ENCODE measurements at places on chromosomes 4 and X.

DNA sequence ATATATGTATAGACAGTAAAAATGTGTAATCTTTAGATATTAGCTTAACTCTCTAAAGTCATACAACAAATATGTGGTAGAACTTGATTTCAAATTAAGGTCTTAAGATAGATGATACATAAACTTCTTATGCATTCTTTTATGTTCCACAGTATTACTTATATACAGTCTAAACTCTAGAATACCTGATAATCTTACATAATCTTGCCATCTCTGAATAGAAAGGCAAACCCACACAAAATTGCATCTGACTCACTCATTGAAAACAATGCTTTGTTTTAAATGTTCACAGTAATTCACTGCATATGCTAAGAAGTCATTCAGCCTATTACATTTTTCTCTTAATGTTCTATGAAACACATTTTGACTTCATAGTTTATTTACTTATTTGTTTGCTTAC lies 10.1 kb downstream of the SULT1B1 start:
- DNase-seq: no peak

DNA sequence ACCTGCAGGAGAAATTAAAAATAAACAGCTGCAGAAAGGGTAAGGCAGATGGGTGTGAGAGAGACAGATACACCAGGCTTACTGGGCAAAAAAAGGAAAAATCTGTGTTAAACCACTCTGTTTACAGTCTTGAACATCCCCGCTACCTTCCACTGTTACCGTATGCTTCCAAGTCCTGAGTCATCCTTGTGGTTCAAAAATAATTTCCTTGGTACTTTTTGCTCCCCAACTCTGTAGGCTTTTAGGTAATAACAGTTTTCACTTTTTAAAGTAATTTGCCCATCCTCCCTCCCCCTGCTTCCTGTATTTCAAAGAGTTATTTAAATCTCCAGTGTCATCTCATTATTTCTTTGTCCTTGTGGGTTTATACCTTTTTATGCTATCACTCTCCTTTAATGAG lies 210.1 kb upstream of the FAT4 start:
- DNase-seq: no peak

DNA sequence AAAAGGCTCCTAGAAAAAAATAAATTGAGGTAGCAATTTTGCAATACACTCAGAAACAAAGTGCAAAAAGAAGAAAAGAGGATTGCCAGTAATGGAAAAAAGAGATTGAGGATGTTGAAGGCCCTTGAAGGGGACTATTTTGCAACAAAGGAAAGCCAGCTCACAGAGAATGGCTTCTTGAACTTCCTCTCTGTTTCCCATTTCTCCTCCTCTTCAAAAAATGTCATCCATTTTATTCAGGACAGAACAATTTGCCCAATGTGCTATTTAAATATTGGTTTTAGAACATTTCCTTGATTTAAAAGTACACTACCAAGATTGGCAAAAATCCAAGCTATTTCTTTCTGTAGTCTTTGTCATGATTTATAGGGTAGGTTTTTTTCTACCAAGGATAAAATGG lies 60.2 kb downstream of the GASK1B start:
- no peak for DNase-seq

DNA sequence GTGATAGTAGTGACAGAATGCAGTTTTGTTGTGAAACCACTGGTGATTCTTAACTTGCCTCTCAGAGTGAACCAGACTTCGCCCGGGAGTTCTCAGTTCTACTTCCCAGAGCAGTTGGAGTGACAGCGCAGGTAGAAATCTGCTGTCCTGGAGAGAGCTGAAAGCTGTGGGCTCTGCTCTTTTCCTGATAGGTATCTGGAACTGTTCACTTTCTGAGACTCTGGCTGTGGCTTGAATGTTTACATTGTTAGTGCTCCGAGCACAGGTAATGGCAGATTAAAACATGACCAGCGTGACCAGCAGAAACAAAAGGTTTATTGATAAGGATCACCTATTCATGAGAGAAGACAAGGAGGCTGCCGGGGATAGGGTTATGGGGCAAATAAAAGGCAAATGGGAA lies 360.7 kb downstream of the BMPR1B start:
- no peak for DNase-seq

- DNase-seq: no peak
Observed at GRCh38 chrX:13074297-13075262, 30.2 kb upstream of the FAM9C start.

- no peak for DNase-seq
Observed at GRCh38 chr4:41645728-41646390, 102.7 kb downstream of the PHOX2B start.

DNA sequence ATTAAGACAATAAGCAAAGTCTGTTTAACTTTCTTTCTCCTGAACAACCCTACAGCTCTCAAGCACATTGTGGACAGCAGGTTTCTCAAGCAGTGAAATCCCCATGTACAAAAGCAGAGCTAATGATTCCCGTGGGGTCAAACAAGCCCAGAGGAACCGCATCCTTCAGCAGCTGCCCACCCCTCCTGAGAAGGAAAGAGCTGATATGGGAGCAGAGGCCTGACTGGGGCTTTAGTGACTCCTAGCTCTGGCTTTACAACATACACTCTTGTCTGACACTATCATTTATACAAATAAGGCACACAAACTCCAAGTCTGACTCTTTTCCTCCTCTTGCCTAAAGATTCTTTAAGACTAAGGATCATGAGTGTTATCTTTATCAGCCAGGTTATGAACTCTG lies 32.8 kb downstream of the HDAC8 start:
- DNase-seq: no peak

DNA sequence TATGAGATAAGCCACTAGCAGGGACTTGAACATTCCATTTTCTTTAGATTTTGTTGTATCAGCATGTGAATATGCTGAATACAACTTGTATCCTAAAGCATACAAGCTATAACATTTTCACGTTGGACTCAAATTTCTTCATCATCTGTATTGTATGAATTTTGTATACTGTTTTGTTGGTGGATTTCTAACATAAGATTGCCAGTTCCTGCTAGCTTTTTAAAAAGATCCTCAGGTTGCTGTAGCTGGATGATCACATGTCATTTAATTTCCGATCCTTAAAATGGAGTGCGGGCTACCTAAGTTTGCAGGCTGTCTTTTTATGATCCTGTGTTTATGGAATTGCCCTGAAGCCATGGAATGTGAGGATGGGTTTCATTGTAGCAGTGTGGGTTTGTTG lies 6.9 kb downstream of the PDLIM5 start:
- DNase-seq: no peak

DNA sequence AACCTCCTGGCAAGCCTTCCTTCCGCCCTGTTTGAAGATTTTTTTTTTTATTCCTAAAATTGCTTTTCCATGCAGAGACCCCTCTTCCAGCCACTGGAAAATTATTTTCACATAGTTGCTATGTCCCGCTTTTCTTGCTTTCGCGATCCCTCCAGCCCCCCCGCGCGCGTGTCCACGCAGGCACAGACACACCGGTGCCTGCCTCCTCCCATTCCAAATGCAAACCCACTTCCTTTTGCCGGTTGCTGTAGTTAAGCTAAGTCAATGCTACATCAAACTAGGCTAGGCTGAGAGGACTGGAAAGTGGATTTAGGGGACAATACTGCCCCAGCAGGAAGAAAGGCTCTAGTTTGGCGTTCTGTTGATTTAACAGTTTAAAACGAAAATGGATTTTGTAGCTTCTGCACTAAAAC lies 111.0 kb downstream of the DHX15 start:
- no peak for DNase-seq

- DNase-seq: no peak
Observed at GRCh38 chr4:7725951-7726350, 213.7 kb downstream of the AFAP1 start.

DNA sequence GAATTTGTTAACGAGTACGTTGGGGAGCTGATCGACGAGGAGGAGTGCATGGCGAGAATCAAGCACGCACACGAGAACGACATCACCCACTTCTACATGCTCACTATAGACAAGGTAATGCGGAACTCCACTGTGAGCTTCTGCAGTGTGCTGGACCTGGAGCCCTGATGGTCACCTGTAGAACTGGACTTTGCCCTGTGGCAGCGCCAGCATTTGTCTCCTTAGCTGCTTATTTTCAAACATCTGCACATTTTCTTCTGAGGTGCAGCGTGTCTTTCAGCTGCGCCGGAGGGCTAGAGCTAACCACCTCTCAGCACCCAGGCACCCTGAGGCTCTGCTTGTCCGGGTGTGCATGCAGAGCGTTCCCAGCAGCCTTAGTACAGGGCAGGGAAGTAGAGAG lies 47.7 kb downstream of the NELFA start:
- no peak for DNase-seq

DNA sequence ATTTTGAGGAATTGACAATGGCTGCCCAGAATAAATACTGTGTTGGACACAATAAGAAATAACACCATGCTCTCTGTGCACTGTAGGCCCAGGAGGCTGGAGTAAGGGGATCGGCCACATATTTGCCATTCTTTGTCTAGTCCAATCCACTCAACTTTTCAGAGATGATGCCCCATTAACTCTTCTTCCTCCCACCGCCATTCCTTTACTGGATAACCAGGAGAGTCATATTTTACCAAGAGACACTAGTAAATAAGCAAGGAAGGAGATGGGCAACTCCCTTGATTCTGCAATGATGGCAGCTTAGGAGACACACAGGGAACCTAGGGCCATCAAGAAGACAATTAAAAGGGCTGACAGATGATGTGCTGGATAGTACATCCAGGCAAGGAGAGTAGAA lies 87.9 kb upstream of the GPC3 start:
- DNase-seq: no peak

DNA sequence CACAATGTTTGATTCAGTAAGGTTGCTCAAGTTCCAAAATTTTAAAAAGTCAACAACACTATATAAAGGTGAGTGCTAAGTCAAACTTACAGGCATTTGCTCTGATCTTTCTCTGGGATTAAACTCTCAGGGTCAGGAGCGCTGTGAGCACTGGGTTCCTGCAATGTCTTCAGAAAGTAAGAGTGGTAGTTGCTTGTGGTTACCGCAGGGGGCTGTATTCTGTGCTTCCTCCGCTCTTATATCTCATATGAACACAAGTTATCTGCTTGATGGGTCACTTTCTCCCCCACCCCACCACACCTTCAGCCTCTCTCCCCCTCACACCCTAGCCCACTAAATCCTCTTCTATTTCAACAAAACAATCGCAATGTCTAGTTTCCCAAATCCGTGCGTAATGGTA lies 116.4 kb upstream of the IGSF1 start:
- DNase-seq: no peak

DNA sequence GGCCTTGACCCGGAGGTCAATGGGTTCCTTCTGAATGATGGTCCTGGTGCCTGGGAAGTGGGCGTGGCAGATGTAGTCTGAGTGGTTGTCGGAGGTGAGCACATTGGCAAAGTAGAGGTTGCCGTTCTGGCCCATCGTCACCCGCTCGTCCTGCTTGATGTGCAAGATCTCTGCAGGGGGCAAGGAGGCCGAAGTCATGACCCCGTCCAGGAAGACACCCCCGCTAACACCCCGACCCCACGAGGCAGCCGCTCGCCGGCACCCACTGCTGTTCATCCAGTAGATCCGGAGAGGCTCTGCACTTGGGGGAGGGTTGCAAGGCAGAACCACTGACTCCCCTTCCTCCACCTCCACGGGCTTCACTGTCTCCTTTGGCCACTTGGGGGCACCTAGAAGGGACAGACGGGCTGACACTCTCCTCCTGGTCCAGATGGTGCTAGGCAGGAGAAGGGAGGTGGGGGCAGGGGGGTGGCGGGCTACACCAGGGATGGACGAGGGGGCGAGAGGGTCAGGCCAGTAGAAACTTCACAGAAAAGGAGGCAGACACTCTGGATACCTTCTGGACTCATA lies 15.1 kb downstream of the L1CAM start:
- no peak for DNase-seq

- no peak for DNase-seq
Observed at GRCh38 chrX:42143866-42144592, 220.7 kb upstream of the CASK start.

DNA sequence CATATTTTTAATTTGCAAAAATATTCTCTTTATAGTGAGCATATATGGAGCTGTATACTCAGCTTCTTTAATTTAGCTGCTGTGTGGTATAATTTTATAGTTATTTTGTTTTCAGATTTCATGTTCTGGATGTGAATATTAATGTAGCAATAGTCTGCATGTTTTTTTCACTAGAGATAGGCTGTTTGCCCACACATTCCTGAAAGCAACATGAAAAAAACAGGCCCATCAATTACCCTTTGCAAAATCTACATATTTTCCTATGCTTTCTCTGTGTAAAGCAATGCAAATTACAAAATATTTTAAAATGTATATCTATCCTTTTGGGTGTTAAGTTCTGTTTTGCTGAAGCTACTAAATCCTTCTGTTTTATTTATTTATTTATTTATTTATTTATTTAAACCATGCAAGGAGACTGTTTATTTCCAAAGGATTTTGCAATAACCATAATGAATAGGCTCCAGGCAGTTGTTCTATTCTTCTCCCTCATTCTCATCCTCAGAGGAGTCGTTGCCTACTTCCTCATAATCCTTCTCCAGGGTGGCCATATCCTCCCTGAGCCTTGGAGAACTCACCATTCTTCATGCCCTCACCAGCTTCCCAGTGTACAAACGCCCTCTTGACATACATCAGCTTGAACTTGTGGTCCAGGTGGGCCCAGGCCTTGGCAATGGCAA lies 277.1 kb downstream of the ANKRD50 start:
- DNase-seq: no peak

GRCh38 chr4:31275906-31276305 lies 555.7 kb downstream of the PCDH7 start:
- no peak for DNase-seq

DNA sequence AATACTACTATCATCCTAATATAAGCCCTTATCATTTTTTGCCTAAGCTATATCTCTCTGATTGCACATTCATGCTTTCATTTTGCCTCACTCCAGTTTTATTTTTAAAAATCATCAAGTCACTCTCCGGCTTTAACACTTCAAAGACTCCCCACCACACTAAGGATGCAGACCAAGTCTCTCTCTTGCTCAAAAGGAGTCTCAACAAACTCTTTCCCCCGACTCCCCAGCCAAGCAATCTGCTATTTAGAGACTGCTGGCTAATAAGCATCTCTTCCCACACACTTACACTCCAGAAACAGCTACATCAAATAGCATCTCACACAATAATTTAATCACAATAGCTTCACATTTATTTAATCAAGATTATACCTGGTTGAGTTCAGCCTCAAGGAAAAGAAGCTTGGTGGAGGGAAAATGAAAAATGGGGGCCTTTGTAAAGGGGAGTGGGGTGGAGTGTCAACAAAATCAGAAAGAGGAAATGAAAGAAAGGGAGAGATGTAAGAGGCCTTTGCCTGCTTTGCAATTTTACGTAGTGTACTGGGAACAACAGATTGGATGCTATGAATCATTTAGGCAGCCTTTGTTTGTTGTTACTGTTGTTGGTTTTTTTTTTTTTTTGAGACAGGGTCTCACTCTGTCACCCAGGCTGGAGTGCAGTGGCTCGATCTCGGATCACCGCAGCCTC lies 104.1 kb upstream of the MCF2 start:
- DNase-seq: no peak

DNA sequence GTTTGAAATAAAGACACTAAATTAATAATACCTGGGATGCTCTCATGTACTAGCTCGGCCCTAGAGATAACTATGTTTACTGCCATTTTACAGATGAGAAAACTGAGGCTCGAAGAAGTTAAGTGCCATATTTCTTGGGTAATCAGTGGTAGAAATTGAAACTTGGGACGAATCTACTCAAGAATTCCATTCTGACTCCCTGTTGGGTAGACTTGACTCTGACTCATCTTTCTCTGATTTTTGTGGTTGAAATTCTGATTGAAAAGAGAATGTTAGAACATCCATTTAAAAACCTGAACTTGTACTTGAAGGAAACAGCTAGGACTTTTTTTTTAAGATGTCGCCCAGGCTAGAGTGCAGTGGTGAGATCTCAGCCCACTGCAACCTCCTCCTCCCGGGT lies 50.1 kb upstream of the NSUN7 start:
- no peak for DNase-seq

GRCh38 chrX:103248553-103248952 lies 6.4 kb downstream of the TCEAL8 start:
- DNase-seq: no peak

Measured in stimulated activated CD4-positive, alpha-beta T cell treated with anti-CD3 and anti-CD28 coated beads, TNF-alpha, amount 100 ng/mL, for 48 hours (primary cell).